Activated CD8-positive, alpha-beta memory T cell treated with anti-CD3 and anti-CD28 coated beads for 1 hour (primary cell): ENCODE measurements at places on chromosomes 12 and 14.

DNA sequence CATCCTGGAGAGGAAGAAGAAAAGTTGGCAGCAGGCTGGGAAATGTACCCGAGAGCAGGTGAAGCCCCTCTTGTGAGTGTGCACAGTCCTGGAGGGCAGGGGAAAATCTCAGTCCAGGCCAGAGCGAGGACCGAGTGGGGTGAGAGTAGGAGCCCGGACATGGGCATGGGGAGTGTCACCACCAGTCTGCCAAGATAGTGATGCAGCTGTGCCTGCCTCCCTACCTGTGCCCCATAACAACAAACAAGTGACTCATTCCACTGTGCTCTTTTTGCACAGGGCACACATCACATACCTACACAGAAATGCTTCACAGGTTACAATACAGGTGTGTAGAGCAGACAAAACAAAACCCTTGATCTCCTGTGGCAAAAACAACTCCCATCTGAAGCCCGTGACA, 205.9 kb upstream of the PELI2 start:
- no peak for DNase-seq

DNA sequence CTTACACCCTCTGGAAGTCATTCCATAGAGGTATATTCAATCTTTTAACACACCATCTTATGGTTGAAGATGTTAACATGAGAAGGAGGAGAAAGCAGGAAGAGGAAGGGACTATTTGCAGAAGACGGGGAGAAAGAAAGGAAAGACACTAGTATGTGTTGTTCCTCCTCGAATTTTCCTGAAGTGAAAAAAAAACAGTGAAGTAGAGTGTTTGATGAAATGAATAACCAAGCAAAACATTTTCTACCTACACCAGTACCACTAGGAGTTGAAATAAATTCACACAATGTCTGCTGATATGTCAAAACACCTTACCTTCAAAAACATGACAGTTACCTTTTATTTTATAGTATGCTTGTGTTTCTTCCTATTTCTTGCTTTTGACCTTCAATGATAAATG, 1.4 kb upstream of the CNOT2 start:
- no peak for DNase-seq

GRCh38 chr12:4307593-4308333, 13.2 kb upstream of the TIGAR start:
- DNase-seq: no peak

DNA sequence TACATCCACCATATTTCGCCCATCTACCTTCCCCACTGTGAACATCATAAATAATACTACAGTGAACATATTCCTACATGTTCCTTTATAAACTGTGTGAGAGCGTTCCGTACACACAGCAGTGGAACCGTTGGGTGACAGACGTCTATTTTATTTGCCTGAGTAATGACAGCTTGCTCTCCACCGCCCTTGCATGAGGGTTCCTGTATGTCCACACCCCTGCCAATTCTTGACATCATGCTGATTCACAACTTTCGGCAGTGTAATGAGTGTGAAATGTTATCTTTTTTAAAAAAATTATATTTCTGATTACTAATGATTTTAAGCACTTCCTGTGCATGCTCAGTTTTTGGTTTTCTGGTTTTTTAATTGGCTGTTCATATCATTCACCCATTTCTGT, 4.3 kb upstream of the RAD52 start:
- DNase-seq: no peak

GRCh38 chr12:86429824-86430223, 173.6 kb upstream of the MGAT4C start:
- DNase-seq: no peak

- no peak for DNase-seq
Measured at GRCh38 chr12:95994476-95994875, 1.7 kb downstream of the HAL start.

DNA sequence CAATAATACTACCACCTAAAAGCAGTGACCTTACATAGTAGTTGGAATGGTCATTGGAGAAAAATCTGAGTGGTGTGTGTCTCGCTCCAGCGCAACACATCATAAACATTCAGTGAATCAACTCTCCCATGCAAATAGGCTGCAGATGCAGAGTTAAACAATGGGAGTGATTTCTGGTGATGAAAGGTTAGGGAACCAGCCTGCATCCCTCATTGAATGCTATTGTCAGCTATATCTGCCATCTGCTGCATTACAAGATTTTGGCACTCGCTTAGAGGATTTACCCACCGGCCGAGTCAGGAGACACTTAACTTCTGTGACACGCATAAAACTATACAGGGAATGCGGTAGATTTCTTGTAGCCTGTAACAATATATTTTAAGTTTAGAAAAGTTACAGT, 900.9 kb downstream of the FLRT2 start:
- DNase-seq: no peak

DNA sequence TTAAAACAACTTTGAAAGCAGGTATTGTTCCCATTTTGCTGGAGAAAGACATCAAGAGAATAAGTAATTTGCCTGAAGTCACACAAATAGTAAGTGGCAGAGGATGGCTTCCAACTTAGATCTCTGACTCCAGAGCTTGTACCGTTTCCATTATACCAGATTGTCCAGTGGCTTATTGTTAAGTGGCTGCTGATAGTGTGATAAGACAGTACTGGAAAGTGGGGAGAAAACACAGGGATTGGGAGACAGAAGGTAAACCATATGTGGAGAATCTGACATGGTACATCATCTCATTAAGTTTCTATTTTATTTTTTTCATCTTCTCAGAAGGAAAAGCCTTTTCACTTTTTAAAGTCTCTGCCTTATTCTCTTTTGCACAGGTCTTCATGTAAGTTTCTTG, 108.5 kb downstream of the SRGAP1 start:
- DNase-seq: no peak

GRCh38 chr12:50508970-50509663, 4.3 kb downstream of the DIP2B start:
- DNase-seq: no peak

DNA sequence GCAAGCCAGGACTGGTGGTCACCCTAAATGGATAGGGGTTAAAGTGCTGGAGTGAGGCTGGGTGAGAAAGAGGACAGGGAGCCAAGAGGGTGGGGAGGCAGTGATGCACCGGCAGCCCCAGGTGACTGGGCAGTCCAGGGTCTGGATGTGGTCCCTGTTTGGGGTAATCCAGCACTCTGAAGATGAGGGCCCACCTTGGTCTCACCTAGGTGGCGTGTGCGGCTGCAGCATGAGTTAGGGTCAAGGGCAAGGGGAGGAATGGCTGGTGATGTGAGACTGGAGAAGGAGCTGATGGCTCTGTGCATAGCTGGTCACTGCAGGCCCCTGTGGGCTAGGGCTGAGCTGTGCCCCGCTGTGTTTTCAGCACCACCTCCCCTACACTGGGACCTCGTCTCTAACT, 1.6 kb upstream of the C1RL start:
- no peak for DNase-seq

DNA sequence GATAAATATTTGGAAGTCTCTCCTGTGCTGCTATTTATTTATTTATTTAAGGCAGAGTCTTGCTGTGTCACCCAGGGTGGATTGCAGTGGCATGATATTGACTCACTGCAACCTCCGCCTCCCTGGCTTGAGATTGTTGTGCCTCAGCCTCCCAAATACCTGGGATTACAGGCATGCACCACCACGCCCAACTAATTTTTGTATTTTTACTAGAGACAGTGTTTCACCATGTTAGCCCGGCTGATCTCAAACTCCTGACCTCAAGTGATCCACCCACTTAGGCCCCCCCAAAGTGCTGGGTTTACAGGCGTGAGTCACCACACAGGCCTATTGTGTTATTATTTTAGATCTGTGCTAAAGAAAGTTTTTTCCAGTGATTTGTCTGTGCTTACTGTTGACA, 225.2 kb downstream of the CCER1 start:
- no peak for DNase-seq

GRCh38 chr12:121955258-121956237, 37.2 kb downstream of the CFAP251 start:
- DNase-seq: no peak

DNA sequence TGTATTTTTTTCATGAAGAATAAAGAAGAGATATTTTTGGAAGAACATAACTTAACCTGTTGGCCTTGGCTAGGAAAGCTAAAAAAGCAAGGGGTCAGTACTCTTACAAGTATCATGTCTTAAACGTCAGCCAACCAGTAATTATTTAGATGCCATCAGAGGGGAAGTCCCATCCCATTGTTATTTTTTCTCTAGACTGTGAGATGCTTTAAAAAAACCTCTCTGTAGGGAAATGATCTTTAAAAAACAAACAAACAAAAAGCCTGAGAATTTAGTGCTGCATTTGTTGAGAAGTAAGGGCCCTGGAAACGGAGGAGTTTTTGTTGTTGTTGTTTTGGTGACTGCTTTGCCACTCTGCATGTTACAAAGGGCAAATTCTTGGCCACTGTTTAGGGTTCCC, 474.0 kb downstream of the ZFP36L1 start:
- no peak for DNase-seq

GRCh38 chr14:100070310-100070709, 5.1 kb downstream of the EVL start:
- no peak for DNase-seq

DNA sequence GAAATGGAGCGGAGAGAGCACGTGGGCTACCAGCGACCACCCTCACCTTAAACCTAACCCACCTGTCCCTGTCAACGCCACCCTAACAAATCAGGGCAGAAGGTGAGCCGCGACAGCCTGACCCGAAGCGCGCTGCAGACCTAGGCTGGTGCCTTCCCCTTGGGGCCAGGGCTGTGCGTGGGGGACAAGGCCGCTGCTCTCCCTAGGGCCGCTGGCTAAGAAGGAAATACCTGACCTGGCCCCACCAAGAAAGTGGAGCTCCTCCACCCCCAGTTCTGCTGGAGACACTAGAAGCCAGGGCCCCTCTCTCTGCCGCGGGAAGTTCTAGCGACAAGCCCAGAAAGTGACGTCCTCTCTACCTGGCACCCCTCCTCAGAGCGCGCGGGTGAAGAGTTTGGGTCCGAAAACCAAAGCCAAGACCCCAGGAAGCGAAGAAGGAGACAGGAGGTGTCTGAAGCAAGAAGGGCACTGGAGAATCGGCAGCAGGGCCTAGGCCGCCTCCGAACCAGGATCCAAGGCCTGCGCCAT, 7.5 kb downstream of the SIX1 start:
- no peak for DNase-seq
